Osteoblast (primary cell): ENCODE measurements at places on chromosomes 7 and 10.

DNA sequence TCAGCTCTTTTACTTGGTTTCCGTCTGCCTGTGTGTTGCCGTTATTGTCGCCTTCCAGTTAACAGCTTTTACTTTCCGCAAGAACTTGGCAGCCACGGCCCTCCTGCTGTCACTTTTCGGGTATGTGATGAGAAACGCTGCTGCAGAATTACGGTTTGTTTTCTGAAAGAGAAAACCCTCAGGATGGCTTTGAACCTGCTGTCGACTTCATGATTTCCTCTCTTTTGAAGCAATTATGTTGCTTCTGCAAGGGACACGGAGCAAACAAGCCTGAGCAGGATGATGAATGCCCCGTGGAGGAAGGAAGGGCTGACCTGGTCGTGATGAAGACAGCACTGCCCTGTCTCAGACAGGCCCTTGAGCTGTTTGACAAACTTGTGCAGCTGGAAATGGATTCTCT lies 339.8 kb downstream of the ABCA13 start:
- no peak for DNase-seq

GRCh38 chr7:35780070-35780469 lies 20.8 kb upstream of the SEPTIN7 start:
- no peak for DNase-seq

DNA sequence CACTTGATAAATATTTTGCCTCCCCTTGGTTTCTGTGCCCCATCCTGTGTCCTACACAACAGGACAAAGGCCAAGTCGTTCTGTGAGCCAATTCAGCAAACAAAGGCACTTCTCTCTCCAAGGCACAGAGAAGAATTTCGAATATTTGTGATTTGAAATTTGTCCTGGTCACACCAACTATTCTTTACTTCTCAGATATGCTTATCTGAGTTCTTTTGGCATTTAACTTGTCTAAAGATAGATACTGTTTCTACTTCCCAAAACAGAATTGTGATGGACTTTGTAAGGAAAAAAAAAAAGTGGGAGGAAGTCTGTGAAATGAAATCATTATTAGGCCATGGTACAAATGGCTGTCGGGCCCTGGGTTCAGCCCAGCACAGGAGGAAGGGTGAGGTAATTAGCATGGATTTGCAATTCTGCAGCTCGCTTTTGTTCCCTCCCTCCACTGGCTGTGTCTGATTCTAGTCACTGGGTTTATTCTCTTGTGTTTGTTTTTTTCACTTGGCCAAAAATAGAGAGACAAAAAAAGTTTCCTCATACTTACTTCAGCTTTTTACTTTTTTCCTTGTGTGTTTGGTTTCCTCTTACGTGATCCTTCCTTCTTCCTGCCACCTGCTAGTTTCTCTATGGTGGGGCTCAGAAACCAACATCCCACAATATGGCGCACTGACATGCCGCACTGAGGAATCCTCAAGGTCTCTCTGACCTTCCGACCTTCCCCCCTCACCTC lies 108.2 kb upstream of the MKLN1 start:
- DNase-seq = no peak

- no peak for DNase-seq
Observed at GRCh38 chr10:105674448-105674847, 1033.4 kb downstream of the SORCS3 start.

DNA sequence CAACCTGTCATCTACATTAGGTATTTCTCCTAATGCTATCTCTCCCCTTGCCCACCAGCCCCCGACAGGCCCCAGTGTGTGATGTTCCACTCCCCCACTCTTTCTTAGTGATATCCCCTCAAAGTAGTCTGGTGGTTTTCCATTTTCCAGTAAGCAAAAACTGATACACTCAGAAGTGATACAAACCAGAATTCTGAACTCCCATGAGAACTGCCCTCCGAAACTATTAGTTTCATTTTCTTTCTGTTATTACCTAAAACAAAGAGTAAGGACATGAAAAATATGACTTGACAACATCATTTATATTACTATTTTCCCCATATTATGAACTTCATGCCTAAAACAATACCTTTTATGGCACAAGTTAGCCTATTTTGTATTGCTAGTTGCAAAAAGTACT lies 175.0 kb downstream of the OTUD1 start:
- no peak for DNase-seq
